Cerebellar cortex (tissue), 1 donor: ENCODE measurements at places on chromosomes 11 and 22.
A peak's percentile ranks its signal among the peaks of the same experiment; 100 is the strongest.

GRCh38 chr11:1975185-1975584 is 22.5 kb downstream of the H19 start:
- no peak for DNase-seq

GRCh38 chr11:120236169-120237107 is 3.5 kb upstream of the POU2F3 start:
- peak; percentile 14 for DNase-seq

GRCh38 chr22:31062566-31063230 is 18.4 kb upstream of the SMTN start:
- DNase-seq, result no peak

GRCh38 chr22:45583504-45583903 is 80.8 kb downstream of the FBLN1 start:
- DNase-seq, result no peak
